ENCODE measurements at places on chromosomes 4 and X.

DNA sequence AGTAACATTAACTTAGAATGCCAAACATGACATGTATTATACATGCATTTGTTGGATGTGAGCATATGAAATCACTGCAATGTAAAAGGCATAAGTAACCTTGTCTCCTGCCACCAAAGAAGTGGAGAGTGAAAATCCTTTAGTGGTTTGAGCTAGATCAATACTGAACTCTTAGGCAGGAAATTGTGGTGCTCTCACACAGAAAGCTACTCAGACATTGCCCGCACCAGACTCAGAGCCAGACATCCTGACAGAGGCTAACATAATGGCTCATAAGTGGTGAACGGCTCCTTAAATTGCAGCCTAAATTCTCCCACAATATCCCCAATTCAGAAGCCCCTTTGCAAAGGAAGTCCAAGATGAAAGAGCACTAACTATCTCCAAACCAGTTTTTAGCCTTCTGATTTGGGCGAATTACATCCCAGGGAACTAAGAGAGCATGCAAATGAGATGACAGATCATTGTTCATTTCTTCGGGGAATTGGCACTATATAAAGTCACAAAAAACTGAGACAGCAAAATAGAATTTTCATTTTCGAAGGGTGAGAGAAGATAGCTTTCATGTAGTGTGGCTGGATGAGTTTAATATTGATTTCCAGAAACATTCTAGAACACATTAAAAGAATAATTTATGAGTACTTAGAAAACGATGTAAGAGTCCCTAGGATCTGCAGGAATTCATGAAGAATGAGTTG lies 233.6 kb upstream of the RPS6KA3 start:
- DNase-seq: peak; percentile 43

GRCh38 chr4:101682946-101683345 lies 107.6 kb upstream of the BANK1 start:
- no peak for DNase-seq

- no peak for DNase-seq
These were observed 138.1 kb downstream of the MID1 start for GRCh38 chrX:10482261-10482660.

DNA sequence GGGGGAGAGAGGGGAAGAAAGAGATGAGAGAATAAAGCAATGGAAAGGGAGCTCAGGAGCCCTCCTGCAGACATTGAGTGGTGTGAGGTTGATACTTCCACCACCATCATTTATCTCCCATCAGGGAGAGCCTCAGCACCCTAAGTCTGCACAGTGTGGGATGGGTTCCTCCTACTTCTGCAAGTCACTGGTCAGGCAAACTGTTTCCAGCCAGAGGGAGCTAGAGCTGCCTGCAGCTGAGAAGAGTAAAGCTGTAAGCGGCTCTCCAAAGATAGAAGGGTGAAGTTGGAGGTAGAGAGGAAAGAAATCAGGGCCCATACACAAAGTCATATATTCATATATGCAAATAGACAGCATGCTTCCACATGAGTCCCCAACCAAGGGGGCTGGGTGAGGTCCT lies 21.9 kb upstream of the ZNF81 start:
- no peak for DNase-seq

GRCh38 chr4:8132947-8133705 lies 25.5 kb downstream of the ABLIM2 start:
- no peak for DNase-seq

DNA sequence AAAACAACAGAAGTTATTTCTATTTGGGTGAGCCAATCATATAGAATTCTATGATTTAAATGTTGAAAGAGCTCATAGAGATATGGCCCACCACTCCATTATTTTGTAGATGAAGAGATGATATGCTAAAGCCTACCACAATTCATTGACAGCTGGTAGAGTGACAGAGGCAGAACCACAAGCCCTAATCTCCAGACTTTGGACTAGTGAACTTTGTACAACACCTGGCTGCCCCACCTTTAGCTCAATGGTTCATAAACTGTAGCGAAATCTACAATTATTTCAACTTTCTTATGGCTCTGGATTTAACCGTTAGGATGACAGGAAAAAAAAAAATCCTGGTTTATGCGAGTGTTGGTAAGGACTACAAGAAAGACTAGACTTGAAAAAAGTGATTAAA lies 50.9 kb downstream of the PRKG2 start:
- no peak for DNase-seq

DNA sequence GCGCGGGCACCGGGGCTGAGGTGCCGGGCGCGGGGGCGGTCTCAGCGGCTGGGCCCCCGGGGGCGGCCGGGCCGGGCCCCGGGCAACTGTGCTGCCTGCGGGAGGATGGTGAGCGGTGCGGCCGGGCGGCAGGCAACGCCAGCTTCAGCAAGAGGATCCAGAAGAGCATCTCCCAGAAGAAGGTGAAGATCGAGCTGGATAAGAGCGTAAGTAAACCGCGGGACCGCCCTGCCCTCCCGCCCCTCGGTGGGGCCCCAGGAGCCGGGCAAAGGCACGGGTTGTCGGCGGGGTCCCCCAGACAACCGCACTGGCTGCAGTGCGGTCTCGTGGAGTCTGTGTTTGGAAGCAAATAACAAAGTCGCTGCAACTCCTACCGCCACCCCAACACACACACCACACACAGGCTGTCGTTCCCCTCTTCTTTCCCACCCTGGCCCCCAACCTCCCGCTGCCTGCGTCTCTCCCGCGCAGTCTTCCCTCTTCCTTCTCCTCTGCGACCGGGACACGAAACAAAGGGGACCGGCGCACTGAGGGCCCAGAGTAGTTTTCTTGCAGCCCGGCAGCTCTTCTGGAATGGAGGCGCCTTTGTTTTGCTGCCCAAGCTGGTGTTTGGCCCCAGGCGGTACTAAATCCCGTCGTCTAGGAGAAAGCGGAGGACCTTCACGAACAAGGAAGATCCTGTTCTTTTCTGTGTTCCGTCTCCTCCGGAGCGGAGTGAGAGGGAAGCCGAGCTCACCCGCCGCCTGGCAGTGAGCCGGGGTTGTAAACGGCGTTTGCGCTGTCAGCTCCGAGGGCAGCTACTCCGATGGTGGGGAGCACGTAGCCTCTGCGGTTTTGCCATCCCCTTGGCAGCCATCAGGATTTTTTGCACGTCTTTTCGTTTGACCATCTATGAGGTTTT lies 788 bp downstream of the SAP30 start:
- DNase-seq: peak; percentile 49

DNA sequence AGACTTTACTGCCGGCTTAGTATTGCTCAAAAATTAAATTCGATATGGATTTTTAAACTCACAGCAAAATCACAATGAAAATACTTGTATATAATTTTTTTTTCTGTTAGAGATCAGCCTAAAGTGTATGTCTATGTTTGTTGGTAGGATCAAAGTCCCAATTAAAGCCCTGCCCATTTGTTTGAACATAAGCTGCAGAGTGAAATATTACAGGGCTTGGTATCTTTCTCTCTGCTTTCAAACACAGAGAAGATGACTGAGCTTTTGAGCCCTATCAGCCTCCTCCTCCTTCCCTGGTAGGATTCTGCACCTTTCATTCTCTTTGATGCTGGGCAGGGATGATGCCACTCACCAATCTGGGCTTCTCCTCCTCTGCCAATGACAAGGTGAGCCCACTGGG lies 345.4 kb downstream of the PPP1R2C start:
- DNase-seq: no peak

- DNase-seq: no peak
These were observed 23.2 kb downstream of the DIAPH2 start for GRCh38 chrX:96707804-96708203.

GRCh38 chrX:22116605-22117546 lies 84.8 kb downstream of the PHEX start:
- no peak for DNase-seq

DNA sequence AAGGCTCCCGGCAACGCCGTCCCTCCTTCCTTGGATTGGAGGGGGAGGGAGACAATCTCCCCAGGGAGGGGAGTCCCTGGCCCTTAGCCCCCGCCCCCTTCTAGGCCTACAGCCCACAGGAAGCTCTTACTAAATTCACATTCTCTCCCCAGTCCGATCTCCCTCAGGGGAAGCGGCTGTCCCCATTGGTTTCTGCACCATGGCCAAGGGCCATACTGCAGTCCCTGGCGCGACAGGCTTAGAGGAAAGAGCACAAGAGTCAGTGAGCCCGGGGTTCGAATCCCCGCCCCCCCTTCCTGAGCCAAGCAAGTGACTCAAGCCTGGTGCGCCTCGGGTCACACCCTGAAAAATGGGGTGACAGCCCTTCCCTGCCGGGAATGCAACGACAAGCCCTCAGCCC lies 1.1 kb downstream of the ABLIM2 start:
- no peak for DNase-seq

DNA sequence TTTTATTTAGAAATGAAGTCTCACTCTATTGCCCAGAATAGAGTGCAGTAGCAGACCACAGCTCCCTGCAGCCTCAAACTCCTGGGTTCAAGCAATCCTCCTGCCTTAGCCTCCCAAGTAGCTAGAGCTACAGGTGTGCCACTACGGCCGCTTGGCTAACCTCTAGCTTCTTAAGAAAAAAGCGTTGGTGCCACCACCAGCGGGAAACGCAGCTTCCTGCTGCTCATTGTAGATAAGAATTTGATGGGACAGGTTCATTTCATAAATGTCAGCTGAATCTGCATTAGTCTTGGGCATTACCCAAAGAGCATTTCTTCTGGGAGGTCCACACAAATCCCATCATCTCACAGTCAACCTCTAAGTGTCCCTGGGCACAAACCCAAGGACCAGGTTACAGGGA lies 33.2 kb upstream of the NAP1L5 start:
- DNase-seq: no peak

DNA sequence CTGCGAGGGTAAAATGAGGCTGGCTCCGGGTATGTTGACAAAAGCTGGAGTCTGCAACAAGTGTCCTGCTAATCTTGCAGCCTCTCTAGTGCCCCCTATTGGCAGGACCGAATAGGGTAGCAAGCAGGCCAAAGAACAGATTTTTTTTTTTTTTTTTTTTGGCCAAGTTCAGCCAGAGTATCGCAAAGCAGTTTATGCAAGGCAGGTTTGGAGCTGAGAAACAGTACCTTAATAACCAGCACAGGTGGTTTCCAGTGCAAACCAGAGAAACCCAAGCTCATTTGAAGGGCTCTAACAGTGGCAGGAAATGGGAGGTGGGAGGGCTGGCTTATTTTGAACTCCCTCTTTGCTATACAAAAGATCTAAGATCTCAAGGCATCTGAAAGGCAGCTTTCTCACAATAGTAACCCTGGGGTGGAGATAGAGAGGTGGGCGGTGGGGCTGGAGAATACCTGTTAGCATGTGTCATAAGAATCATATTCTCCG lies 38.2 kb upstream of the OCIAD2 start:
- DNase-seq: peak; percentile 73

- no peak for DNase-seq
These were observed 17.8 kb upstream of the TDO2 start for GRCh38 chr4:155885666-155886065.
